ENCODE measurements at places on chromosomes 1 and 21.

DNA sequence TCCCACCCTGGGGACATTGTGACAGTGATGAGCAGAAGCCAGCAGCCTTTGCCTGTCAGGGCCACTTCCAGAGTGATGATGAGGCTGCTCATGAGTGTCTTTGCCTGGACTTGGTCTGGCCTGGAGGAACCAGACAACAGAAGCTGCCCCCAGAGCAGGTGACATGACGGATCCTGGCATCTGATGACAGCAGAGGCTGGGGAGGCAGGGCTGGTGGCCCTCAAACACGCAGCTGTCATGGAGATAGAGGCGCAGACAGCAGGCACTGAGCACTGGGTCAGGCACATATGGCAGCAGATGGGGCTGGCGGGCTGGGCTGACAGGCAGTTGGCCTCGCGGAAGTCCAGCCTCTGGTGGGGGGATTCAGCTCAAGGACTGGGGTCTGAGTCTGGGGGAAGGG is 66.4 kb upstream of the STUM start:
- DNase-seq = no peak

DNA sequence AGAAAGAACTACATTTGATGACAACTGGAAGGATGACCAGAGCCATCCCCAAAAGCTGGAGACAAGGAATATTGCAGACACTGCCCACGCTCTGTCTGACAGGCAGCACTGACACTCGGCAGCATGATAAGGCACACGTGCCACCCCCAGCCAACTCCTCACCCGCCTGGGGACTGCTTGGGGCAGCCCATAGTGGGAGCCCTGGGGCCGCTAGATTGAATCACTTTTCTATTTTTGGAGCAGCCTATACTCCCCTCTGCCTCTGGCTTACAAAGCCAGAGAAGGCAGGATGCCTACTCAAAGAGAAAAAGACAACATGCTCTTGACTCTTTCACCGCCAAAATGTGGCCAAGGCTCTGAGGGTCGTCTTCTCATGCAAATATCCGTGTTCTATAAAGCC is 1.3 kb downstream of the SMG5 start:
- peak; percentile 80 for DNase-seq

- DNase-seq = no peak
These were observed 88.5 kb upstream of the TLR5 start for GRCh38 chr1:223231581-223231980.

DNA sequence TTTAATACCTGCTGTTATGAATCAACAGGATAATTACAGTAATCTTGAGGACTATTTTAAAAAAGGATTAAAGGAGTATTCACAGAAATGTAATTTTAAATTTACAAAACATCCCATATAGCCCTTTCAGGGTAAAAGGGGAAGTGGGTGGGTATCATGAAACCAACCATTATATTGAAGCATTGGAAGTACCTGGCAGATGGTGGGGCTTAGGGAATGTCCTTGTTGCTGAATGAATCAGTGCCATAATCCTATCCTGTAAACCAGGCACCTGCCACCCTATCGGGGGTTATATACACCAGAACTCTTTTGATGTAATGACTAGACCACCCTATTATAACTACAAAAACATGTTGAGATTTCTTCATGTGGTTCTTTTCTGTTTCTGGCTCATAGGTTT is 30.4 kb downstream of the CDC14A start:
- DNase-seq = peak; percentile 12

DNA sequence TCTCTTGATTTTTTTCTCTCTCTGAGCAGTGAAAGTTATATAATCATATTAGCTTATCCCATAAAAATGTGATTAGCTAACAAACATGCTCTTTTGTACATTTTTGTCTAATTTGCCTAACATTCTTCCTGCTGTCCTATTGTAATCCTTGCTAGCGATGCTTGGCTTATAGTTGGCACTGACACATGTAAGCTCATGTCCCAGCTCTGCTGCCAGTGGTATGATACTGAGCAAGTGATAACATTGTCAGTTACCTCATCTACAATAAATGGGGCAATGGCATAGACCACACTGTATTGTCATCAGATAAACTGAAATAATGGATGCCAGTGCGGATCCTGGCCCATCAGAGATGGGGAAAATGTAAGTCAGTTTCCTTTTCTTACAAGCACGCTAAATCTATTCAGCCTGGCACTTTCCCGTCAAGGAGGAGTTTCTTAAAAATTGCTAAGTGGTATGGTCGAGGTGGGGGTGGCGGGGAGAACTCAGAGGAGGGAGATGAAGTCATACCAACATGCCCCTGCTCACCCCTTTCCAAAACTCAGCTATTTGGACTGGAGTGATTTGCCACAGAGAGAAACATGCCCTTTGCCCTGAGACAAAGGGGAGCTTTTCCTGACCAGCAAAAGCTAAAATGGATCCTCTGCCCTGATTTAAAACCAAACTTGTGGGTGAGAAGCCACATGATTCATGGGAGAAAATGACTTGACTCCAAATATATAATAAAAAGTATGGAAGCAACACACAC is 1.3 kb downstream of the FYB2 start:
- DNase-seq = no peak

GRCh38 chr1:159012495-159012894 is 2.8 kb downstream of the IFI16 start:
- DNase-seq = peak; percentile 39

DNA sequence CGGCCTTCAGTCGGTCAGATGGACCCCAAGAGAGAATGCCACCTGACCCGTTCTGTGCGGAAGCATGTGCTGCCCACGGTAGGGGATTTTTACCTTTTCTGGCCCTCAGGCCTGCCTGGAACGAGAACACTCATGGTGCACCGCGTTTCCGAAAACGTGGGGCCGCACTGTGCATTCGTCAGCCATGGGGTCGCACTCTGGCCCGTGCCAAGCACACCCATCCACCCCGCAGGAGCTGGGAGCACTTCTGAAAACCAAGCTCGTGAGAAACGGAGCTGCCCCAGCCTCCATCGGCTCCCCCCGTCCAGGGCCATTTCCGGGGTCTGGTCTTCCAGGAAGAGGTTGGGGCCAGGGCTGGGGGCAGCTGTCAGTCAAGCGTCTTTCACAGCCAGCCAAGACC is 72.8 kb downstream of the PRDM16 start:
- no peak for DNase-seq

DNA sequence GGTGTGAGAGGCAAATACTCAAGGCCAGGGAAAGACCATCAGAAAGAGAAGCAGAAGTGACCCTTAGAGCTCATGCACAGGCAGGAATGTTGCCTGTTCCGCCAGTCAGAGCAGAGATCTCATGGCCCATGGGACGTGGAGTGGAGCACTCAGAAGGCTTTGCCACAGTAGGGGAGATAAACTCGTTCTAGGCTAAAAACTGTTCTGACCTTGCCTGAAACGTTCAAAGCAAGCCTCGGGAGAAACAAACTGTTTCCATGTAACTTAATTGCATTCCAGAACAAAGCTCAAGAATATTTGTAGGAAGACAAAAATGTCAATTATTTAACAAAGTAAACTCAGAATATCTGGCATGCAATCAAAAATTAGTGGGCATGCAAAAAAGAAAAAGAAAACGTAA is 20.7 kb upstream of the SLC19A1 start:
- DNase-seq = no peak

DNA sequence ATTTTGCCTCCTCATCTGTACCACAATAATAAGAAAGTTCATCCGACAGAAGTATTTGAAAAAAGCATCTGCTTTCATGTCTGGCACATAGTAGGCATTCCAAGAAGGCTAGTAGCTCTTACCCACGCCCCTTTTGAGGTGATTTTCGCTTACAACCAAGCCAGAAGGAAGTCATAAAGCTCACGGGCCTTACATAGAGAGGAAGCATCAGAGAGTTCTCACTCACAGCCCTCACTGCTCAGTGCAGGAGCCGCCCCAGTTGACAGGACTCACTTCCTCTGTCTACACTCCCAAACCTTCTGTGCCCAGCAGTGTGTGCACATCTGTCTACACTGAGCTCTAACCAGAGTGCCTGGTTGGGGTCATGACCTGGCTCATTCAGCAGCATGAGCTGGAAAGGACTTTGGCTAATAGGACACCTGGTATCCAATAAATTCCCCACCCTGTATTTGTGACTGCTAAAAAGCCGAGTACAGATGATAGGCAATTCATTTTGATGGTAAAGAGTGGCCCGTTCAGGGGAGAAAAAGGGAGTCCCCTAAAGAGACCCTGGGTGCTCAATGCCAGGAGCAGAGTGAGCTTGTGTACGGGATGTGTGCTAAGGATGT is 36.8 kb upstream of the DUSP10 start:
- DNase-seq = peak; percentile 37

DNA sequence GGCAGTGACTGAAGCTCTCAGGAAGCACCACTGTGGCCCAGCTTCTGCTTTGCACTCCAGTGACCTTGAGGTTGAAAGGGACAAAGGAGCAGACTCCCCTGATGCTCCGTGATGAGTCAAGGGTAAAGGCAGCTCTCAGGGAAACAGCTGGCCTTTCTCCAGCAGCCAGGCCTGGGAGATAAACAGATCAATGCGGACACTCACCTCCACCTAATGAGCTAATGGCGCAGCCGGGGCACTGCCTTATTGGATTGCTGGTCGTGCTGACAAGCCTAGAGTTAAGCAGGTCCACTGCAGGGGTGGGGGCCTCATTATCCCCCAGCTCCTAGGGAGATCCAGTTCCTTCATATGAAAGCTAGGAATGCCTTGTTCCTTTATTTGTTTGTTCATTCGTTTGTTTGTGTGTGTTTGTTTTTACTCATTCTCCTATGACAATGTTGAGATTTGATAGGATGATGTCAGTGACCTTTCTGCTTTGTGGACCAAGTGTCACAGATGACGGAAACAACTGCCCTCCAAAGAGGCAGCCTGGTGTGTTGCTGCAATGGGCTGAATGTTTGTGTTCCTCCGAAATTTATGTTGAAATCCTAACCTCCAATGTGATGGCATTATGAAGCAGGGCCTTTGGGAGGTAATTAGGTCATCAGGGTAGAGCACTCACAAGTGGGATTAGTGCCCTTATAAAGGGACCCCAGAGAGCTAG is 141.4 kb upstream of the BEND5 start:
- DNase-seq = no peak

DNA sequence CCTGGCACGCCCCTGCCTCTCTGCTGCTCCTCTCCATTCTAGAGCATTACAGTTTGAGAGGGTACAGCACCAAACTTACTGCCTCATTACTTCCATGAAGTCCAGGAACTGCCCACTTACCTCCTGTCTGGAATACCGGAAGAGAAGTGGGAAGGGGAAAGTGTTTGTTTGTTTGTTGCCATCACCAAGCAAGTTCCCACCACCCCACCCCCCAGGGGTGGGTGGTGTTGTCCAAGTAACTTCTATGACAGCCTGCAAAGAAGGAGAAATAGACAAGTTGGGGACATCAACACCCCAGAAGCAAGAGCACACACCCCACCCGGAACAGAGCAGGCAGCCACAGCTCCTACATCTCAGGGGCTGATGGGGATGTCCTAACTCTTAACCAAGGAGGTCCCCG is 18.0 kb downstream of the OPTC start:
- no peak for DNase-seq

GRCh38 chr1:7805460-7805859 is 21.4 kb downstream of the PER3 start:
- DNase-seq = no peak

DNA sequence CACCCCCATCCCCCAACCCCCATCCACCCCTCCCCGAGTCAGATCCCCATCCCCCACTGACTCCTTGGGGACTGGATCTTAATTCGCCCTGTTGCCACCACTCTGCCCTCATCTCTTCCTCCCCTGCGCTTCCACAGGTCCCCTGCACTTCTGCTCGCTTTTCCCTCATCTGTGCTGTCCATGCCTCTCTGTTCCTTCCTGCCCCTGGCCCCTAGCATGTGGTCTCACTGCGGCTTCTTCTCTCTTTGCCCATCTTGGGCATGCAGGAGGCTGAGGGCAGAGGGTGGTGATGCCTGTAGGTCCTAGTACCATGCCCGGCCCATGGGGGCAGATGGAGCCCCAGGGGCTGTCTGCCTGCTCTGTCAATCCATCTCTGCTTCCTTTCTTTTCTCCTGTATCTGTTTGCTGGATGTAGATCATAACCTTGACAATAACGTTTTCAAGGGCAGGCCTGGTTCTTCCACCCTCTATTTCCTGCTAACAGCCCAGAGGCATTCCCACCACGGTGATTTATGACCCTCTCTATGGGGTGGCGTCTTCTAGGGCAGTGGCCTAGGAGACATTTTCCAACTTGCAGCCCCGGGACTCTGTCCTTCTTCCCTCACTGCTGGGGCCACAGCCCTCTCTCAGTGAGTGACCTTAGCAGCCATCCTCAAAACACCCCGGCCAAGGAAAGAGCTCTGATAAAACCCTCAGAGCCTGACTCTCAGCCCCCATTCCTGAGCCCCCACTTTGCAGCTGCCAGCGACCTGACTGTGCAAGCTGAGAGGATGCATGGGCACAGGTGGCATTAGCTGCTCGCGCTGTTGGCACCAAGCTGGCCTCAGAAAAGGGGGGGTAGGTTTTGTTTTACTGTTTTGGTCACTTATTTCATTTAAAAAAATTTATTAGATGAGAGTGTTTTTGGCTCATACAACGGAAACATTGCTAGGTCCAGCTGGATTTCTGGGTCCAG is 33.9 kb downstream of the TMEM51 start:
- DNase-seq = no peak

DNA sequence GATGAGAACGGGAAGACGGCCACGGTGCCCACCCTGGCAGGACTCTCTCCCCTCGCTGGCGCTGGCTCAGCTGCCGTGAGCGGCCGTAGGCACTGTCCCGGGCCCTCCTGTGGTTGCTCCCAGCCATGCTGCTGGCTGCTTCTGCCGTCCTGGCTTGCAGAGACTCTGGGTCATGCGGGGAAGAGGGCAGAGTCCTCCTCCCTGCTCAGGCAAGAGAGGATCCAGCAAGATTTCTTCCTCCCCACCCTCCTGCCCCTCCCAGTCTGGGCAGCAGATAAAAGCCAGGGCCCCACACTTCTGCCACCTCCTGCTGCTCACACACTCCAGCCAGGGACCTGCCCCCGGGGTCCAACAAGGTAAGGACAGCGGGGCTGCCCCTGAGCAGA is 60.1 kb downstream of the AGPAT3 start:
- DNase-seq = no peak

DNA sequence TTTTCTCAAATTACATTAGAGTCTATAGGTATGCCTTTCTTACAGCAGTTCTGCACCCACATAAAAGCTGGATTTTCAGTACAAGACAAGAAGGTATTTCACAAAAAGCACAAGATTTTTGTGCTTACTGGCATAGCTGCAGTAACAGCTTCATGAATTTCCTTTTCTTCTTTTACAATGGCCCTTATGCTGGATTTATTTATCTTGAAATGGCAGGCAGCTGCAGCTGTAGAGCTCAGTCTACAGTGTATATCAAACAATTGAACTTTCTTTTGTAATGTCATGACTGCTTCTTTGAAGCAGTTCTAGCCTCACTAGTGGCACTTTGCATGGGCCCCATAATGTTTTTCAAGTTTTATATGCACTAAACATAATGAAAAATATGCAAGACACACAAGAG is 510.2 kb downstream of the KCNT2 start:
- DNase-seq = no peak
